Fibroblast of upper back skin (primary cell): ENCODE measurements at places on chromosomes 2 and 18.
A peak's percentile ranks its signal among the peaks of the same experiment; 100 is the strongest.

GRCh38 chr2:71730785-71731383, 277.5 kb downstream of the DYSF start:
- no peak for DNase-seq

- no peak for DNase-seq
These were observed 246.3 kb upstream of the RASGRP3 start for GRCh38 chr2:33230195-33230594.

GRCh38 chr2:56334622-56335021, 150.8 kb downstream of the CCDC85A start:
- peak; percentile 45 for DNase-seq

DNA sequence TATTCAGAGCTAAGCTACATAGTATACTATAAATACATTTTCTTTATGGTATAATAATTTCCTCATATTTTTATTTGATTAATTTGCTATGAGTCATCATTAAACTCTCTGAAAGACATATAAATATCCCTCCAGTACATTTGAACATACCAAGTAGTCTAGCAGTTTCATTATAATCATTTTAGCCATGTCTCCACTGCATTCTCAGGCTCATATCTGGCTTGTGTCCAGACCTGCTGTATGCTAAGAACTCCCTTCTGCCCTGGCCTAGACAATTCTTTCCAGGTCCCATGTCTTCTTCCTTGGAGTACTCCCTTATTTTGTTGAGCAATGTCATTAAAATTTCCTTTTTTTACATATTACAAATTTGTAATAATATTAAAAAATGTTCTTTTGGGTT, 16.6 kb upstream of the DYNC1I2 start:
- DNase-seq = peak; percentile 67

GRCh38 chr2:71962911-71963694, 184.6 kb downstream of the CYP26B1 start:
- peak; percentile 53 for DNase-seq

DNA sequence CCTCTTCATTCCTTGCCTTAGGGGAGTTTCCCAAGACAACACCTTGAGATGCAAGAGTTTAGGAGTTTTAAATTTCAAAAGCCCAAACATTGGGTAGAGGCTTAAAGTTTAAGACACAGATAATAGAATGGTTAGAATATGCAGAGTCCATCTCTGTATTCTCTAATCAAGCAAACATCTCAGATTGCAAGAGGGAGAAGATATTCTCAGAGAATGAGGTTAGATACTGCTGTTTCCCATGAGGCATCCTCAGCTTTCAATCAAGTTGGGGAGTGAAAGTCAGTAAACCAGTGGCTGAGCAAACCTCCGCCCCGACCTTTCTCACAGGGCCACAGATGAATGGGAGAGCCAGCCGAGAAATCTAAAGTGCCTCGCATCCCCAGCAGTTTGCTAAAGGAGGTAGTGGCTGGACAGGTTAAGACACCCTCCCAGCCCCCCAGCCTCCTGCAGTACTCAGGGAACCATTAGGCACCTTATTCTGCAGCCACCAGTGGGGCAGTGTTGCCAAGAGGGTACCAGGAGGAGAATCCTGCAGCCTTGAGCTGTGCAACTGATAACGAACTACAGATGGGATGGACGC, 30.0 kb downstream of the FBXO36 start:
- no peak for DNase-seq

DNA sequence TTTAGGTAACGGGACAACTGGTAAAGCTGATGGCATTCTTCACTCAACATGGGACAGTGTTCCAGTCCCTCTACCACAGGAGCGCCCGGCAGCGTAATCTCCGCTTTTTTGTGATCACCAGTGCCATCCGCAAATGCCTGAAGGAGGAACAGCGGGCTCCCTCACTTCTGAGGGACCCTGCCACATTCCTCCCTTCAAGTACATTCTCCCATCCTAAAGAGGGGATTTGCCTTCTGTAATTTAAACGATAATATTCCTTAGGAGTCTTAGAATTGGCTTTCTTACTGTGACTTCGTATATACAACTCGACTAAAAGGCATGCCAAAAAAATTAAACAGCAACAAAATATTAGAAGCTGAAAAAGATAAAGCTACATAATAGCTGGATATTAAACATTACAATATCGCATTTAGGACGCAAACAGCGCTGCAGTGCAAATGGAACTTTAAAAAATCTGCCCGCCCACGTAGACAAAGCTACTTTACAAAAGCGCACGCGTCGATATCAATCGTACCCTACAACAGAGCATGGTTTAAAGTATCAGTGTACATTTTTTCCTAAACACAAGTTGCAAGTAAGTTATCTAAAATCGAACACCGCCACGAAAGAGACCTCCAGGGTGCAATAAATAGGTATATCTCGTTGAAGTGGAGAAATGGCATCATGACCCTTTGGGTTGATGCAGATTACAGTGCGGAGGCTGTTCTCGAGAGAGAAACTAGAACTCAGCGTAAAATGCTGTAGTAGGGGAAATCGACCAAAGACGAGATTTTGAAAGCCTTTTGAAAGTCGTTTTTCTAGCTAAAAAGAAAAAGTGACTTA, 2.3 kb upstream of the VSNL1 start:
- peak; percentile 19 for DNase-seq

DNA sequence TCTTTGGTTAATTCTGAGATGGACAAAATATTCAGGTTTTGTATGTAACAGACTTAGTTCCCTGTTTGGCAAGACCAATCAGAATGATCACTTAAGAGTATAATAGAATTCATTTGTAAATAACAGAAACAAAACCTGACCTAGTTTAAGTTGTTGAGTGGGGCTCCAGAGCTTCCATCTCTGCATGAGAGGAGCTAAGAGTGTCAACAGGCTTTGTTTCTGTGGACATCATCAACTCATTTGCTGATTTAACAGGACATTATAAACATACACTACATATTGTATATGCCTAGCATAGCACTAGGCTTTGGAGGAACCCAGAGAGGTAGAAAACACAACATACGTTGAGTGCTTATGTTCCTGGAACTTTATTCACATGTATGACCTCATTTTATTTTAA, 75.3 kb upstream of the TRIB2 start:
- DNase-seq = no peak

- no peak for DNase-seq
These were observed 42.6 kb downstream of the EDAR start for GRCh38 chr2:108946442-108946841.

- DNase-seq = peak; percentile 42
These were observed 14.5 kb downstream of the CLIP4 start for GRCh38 chr2:29129586-29130281.
